Mesenteric fat pad (tissue), 1 donor: ENCODE measurements at places on chromosomes 13 and 19. TPM values are rescaled to one million over a fixed set of nuclear protein-coding genes. Genes with fewer than 3 reads are reported as not detected.

The MBD3L2 gene
- not detected for total RNA-seq

The CYP2F1 gene
- not detected for total RNA-seq

The ELANE gene
- total RNA-seq: 1.3 TPM

The RASIP1 gene
- 34.5 TPM for total RNA-seq

The HSD17B14 gene
- total RNA-seq: 9.4 TPM

The PROZ gene
- total RNA-seq: not detected

The IGFL2 gene
- total RNA-seq: not detected

The RUBCNL gene
- total RNA-seq: 6.7 TPM

The SPACA6 gene
- 24.0 TPM for total RNA-seq

DNA sequence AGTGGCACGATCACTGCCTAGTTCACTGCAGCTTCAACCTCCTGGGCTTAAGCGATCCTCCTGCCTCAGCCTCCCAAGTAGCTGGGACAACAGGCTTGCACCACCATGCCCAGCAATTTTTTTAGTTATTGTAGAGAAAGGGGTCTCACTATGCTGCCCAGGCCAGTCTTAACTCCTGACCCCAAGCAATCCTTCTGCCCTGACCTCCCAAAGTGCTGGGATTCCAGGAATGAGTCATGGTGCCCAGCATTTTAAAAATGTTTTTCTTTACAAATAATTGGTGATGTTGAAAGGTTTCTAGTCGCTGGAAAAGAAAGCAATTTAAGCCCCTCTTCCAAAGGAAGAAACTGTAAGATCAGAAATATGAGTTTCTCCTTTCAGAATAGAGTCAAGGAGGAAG is 19.4 kb downstream of the DYRK1B start:
- DNase-seq: no peak

GRCh38 chr19:40400559-40400958 is 10.6 kb upstream of the HIPK4 start:
- DNase-seq: no peak

DNA sequence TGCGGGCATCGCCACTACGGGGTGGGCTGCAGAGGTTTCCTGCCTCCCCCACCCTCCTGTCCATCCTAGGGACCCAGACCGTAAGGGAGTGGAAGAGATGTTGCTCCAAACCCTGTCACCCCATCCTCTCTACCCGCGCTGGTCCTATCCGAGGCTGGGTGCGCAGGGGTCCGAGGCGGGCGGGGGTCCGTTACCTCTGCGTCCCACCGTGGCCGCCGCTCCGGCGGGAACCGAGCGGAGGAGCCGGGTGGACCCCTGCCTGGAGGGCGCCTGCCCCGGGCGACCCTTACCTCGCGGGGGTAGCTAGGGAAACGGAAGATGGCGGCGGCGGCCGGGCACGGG is at the start of gene DGKH:
DGKH (plus strand) TSS at position 307 of the 342 bp plus-strand sequence. CDS start 126 bp downstream, outside the sequence.
- DNase-seq: no peak

- DNase-seq: no peak
Observed at GRCh38 chr19:56597696-56598095, 2.6 kb downstream of the ZNF71 start.

DNA sequence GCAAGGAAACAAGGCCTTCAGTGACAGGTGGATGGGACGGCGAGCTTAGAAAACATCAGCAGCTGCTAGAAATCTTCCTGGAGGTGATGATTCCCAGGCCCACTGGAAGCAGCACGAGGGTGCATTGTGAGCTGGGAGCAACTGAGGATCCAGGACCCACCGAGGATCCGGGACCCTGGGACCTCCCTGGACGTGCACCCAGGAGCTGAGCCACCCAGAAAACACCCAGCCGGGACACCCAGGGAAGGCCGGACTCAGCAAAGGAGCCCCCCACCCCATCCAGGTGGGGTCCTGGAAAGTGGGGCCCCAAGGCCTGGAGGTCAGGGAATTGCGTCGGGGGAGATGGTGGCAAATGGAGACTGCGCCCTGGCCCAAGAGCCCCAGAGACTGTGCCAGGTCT is 22.3 kb upstream of the SPACA7 start:
- no peak for DNase-seq

GRCh38 chr19:12745166-12745897 is 6.3 kb upstream of the BEST2 start:
- no peak for DNase-seq

- DNase-seq: no peak
Observed at GRCh38 chr13:70080012-70080411, 27.6 kb upstream of the ATXN8OS start.

GRCh38 chr13:99980824-99981734 is 505 bp upstream of the ZIC2 start:
- peak; percentile 78 for DNase-seq

GRCh38 chr19:33963514-33963913 is 166.8 kb downstream of the KCTD15 start:
- DNase-seq: no peak

DNA sequence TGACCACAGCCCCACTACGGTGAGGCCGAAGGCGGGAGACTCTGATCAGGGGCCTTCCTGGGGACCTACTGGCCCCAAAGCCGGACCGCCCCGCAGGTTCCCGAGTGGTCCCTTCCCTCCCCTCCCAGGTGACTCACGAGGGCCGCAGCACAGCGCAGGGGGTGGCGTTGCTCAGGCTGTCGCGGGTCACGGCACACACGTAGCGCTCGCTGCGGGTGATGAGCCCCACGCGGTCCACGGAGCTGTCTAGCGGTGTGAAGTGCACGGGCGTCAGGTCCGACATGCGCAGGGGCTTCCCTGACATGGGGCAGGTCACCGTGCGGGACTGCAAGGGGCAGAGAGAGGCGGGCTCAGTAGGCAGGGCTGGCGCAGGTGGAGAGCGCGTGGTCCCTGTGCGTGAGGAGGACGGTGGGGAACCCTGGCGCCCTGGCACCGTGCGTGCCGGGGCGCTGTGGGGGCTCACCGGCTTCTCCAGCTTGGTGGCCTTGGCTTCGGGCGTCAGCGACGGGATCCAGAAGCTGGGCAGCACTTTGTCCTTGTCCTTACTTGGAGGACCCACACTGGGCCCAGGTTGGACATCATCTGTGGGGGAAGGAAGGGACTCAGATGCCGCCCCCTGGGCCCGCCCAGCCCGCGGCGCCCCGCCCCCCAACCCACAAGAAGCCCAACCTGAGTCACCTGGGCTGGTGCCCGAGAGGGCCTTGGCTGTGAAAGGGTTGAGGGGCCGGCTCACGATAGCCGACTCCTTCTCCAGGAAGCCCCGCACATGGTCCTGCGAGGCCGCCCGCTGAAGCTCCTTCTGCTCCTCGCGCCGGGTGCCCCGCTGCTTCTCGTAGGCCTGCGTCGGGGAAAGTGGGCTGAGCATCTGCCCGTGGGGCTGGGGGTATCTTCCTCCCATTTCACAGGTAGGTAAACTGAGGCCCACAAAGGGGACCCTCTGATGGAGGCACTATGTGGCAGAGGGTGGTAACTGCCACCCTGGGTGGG is 23.7 kb downstream of the NOSIP start:
- no peak for DNase-seq

DNA sequence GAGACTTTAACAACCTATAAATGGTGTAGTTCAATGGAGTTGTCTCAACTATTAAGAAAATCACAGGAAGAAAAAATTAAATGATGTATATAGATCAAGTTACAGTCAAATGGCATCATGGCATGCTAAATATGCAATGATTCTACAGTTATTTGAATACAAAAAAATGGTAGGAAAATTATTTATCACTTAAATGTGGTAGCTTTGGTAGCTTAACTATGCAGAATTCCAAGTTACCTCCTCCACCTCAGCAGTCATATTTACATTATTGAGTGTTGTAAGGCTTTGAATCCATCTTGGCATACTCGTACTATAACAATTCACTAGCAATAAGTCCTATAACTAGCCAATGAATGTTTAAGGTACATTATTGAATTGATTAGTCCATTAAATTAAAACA is 36.8 kb downstream of the CAB39L start:
- no peak for DNase-seq

- no peak for DNase-seq
Observed at GRCh38 chr19:3457528-3458228, 22.6 kb downstream of the SMIM24 start.

- no peak for DNase-seq
Observed at GRCh38 chr13:67515895-67516294, 285.8 kb upstream of the PCDH9 start.

GRCh38 chr13:110257408-110257807 is 49.5 kb downstream of the COL4A1 start:
- DNase-seq: no peak

- no peak for DNase-seq
Observed at GRCh38 chr19:52622261-52622660, 15.9 kb downstream of the ZNF83 start.

GRCh38 chr13:111065698-111066097 is 49.4 kb upstream of the ARHGEF7 start:
- no peak for DNase-seq

GRCh38 chr13:24632382-24633121 is 47.7 kb upstream of the ATP12A start:
- DNase-seq: no peak

DNA sequence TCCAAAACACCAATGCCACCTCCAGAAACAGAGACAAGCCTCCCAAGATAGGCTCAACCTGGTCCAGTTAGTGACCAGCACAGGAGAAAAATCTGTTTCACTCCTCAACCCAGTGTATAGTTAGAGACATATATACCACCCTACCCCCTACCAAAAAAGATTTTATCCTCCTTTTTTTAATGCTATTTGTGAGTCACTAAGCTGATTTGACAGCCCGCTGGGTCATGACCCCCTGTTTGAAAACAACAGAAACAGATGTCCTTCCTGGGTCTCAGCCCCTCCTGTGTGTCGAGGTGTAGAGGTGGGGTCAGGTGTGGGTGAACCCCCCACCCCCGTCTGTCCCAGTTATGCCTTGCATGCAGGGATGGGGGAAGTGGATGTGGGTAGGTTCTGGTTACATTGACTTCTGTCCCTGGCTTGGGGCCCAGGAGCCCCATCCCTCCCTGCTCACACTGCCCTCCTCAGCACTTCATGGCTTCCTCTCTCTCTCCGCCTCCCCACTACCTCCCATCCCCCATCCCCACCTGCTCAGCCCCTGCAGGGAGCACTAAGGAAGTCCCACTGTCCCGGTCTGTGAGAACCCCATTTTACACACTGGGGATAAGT is 14.0 kb upstream of the TOMM40 start:
- DNase-seq: no peak

- no peak for DNase-seq
Observed at GRCh38 chr19:19098084-19098702, 34.4 kb downstream of the SLC25A42 start.

GRCh38 chr13:87094646-87095045 is 576.5 kb upstream of the SLITRK5 start:
- DNase-seq: no peak

DNA sequence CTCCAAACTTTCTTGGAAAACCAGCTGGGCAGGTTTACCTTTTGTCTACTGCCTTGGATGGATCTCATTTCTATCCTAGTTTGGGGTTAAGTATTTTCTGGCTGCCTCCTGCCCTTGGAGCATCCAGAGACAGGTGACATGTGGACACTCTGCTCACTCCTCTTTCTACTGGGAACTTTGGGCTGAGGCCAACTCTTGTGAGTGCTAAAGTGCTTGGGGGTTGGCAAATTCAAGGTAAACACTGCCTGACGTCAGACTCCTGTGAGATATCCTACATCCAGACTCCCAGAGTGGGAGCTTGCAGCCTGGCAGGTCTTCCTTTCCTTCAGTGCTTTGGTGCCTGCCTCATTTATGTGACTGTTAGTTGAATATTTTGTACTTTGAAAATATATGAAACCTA is 388.1 kb downstream of the KCNRG start:
- no peak for DNase-seq
